ENCODE measurements at places on chromosomes 7 and 10.

DNA sequence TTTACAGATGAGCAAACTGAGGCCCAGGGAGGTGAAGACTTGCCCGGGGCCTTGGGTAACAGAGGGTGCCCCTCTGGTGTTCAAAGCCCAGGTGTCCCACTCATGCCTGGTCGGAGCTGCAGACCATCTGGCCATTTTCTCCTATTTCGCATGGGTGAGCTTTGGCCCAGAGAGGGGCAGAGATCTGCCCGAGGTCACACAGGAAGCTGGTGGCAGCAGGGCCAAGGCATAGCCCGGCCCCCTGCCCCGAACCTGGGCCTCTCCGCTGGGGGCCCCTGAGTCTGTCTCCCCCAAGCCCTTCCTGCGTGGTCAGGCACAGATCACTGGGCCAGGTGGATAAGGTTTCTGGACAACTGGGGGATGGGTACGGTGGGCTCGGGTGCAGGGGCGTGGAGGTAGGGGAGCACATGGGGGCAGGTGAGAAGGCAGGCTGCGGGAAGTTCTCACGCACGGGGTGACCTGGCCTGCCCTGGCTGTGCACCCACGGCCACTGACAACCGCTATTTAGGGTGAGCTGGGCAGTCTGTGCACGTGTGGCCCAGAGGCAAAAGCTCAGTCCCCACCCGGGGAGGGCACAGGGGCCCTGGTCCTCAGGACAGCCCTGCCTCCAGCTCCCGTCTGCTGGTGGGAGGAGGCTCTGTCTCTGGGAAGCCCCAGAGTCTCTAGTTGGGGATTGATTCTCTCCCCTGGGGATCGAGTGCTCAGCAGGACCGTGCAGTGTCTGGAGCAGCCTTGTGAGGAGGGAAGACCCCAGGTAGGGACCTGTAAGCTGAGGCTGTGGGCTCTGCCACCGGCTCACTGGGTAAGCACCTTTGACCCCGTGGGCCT lies 68.6 kb downstream of the UNCX start:
- DNase-seq, result no peak

DNA sequence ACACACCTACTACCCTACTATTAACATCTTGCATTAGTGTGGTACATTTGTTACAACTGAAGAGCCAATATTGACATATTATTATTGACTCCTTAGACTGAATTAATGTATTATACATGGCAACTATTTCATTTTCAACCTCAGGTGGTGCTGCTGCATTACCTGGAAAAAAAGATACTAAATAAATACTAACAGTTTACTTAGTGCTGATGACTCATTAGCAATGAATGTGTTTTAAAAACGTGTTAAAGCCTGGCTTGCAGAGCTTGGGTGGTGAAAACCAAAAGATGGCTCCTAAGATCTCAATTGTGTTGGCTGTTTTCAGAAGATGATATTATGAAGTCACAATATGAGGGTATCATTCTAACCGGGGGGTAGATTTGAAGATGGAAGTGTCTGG lies 34.8 kb downstream of the CFAP43 start:
- no peak for DNase-seq

- DNase-seq, result no peak
These were observed 34.8 kb downstream of the SGCE start for GRCh38 chr7:94621120-94621519.

DNA sequence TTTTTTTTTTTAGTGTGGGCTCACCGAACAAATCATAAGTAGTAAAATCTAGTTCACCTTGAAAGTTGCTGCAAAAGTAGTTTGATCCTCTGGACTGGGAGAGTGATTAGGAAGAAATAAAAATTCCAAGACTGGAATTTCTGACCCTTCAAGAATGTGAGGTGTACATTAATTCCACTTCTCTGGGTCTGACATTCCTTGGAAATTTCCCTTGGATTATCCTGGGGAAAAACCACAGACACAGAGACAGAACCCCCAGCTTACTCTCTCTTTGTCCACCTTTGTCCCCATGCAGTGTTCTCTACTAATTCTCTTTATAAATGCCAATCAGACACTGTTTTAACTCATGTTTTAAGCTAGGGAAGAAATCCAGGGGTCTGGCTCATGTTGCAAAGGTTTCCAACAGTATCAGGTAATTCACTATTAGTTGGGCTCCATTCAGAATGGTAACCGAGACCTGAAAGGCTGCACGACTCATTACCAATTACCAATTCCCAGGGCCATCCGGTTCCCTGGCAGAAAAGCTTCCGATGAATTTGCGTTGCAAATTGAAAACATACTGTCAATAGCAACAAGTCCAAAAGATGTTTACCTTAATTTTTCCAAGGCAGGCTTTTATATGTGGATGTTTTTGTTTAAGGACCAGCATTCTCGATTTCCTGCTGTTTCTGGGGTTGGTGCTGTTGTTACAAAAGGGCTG lies 86.3 kb downstream of the BAMBI start:
- no peak for DNase-seq

DNA sequence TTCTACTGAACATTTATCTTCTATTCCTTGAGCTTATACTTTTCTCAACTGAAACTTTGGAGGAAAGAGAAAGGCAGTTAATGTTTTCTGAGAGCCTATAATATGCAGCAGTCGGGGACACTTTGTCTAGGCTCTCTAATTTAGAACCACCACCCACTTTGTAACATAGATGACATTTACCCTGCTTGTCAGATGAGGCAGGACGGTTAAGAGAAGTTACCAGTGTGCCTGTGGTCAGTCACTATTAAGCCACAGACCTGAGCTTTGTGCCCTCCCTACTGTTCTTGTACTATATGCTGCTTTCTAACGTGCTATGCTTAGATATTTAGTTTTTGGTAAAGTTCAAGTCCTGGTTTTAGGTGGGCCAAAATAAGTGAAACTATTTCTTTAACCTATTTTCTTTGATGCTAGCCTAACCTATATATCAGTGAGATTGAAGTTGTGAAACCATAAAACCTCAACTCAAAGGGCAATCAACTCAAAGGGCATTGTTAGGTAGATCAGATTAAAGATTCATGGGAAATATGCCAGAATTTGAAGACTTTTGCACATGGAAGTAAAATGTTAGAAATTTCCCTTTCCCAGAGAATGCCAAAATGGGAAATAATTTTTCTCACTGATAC lies 156.5 kb upstream of the AGR3 start:
- DNase-seq, result no peak

DNA sequence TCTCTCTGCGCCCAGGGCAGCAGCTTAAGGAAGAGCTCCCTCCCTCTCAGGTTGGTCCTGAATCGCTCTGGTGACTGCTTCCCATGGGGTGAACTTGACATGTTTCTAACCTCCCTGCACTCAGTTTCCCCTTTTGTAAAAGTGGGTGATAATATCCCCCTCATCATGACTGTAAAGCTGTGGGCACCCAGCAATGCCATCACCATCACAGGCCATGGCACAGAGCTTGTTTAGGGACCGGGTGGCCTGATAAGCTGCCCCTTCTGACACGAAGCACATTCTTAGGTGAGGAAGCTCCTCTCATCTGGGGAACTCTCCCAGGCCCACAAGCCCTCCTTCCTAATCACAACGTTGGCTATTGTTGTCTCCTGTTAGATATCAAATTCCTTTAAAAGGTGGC lies 972.8 kb upstream of the ZNF722 start:
- no peak for DNase-seq

GRCh38 chr10:72425133-72425532 lies 70.4 kb upstream of the DNAJB12 start:
- DNase-seq, result no peak

DNA sequence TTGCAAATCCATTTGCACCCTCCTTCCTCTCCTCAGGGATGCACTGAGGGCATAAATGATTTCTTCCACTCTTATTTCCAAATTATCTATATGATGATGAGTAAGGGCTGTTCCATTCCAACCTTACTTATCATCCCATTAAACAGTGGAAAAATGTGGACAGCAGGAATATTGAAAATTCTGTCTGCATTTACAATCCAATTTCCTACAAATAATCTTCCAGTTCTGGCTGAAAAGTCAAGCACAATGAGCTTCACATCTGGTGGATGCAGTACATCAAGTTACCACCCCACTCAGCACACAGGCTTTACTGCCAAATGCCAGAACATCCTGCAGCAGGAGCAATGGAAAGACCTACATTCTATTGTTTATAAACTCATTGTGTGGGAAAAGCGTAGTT lies 345.0 kb upstream of the STEAP1 start:
- no peak for DNase-seq

DNA sequence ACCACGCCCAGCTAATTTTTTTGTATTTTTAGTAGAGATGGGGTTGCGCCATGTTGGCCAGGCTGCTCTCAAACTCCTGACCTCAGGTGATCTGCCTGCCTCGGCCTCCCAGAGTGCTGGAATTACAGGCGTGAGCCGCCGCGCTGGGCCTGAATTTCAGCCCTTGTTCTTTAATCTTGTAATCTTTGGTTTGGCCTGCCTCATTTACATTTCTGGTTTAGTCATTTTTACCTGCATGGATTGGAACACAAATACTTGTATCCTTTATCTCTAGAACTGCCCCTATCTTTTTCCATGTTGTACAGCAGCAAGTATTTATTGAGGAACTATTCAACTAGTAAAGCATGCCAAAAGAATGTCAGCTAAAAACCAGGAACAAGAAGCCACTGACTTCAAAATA lies 195.6 kb upstream of the FRMD4A start:
- DNase-seq, result no peak

GRCh38 chr7:150340024-150340749 lies 1.2 kb downstream of the RARRES2 start:
- no peak for DNase-seq

DNA sequence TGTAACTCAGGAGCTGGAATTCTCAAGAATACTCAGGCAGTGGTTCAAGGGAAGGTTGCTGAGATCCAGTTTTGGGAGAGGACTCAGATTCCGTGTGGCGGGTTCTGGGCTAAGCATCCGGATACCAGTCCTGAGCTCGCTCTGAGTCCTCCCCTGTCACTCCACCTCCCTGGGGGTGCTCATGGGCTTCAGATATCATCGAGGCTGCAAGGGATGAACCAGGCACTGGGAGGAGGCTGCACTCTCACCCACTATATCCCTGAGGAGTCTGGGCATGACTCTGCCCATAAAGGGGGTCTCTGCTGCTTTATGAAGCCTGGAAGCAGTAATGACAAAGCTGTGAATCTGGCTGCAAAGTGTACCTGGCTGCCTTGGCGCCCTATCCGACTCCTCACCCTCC lies 188.5 kb downstream of the TNS3 start:
- no peak for DNase-seq

- DNase-seq, result no peak
These were observed 240.7 kb upstream of the LRRN3 start for GRCh38 chr7:110850224-110850623.

DNA sequence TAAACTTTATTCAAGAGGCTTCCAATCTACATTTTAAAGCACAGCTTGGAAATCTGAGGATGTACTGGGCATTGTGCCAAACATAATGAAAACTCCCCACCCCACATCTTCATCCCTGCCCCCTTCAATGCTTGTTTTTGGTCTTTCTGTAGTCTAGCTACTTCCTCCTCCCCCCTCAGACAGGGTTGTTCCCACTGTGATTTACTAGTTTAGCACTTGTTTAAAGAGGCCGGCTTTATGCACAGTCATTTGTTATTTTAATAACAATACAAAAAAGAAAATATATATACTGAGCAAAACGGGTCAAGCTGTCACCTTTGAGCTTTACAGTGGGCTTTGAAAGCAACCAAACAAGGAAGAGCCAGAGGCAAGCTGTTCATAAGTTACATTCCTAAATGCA lies 132.6 kb downstream of the CHRM2 start:
- DNase-seq, result no peak

- peak; percentile 63 for DNase-seq
These were observed 95.0 kb upstream of the AGBL3 start for GRCh38 chr7:134891262-134891695.

DNA sequence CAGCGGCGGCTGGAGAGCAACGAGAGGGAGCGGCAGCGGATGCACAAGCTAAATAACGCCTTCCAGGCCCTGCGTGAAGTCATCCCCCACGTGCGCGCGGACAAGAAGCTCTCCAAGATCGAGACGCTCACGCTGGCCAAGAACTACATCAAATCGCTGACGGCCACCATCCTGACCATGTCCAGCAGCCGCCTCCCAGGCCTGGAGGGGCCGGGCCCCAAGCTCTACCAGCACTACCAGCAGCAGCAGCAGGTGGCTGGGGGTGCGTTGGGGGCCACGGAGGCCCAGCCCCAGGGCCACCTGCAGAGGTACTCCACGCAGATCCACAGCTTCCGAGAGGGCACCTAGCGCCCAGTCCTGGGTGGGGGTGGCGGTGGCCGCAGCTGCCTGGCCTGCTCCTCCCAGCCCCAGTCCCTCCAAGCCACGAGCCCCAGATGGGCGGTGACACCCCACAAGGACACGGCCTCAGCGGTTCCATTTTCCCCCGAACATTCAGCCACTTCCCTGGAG lies 1.3 kb downstream of the BHLHA15 start:
- DNase-seq, result no peak

- no peak for DNase-seq
These were observed 35.5 kb upstream of the DGKI start for GRCh38 chr7:137882261-137882668.

- no peak for DNase-seq
These were observed 9.9 kb downstream of the LRRC4 start for GRCh38 chr7:128021366-128021765.

DNA sequence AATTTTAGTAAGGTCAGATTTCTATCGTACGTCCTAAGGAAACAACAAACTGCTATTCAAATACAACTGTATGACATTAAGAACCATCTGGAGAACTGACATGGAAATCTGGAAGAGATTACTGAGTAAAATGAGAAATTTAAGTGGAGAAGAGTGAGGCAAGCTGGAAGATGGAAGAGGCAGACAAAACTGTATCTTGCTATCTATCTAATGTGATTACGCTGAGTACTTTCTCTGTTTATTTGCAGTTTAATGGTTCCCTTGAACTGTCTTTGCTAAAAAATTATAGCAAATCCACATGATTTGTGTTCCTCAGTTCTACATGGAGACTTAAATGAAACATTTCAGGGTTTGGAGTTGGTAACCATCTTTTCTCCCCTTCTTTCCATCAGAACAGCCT lies 927.1 kb upstream of the MBL2 start:
- no peak for DNase-seq

DNA sequence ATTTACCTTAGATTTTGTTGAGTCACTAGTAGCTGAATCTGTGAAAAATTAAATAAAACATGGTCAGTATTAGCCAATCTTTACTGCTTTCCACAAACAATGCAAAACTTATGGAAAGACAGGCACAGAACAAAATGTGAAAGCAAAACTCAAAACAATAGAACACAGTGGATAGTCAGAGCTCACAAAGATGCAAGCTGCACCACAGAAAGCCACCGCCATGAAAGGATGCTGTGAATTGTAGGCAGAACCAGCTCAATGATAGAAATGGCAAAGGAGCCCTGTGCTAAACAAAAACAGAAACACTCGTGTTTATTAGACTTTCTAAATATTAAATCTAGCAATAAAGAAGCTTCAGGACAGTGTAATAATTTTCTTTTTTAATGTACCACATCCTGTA lies 134.4 kb downstream of the ARHGAP21 start:
- DNase-seq, result no peak
